ENCODE measurements at places on chromosomes 2 and 18. TPM values are rescaled to one million over a fixed set of nuclear protein-coding genes. Genes with fewer than 3 reads are reported as not detected.

GRCh38 chr2:233352141-233352842 is 2.0 kb upstream of the DGKD start:
- DNase-seq, result no peak

DNA sequence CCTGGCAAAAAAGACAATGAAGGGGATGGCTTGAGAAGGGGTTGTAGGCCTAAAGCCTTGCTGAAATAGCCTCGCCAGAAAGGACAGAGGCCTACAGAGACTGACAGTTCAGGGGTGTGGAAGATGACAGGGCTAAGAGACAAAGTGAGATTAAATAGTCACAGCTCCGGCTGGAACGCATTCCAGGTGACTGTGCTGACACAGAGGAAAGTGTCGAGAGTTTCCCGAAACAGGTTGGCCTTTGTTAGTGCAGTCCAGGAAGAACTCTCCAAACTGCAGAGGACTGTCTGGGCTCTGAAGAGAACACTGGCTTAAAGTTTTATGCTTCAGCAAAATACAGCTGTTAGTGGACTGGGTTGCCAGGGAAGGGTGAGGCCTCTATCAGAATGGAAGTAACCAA is 52.8 kb downstream of the METTL4 start:
- DNase-seq, result no peak

DNA sequence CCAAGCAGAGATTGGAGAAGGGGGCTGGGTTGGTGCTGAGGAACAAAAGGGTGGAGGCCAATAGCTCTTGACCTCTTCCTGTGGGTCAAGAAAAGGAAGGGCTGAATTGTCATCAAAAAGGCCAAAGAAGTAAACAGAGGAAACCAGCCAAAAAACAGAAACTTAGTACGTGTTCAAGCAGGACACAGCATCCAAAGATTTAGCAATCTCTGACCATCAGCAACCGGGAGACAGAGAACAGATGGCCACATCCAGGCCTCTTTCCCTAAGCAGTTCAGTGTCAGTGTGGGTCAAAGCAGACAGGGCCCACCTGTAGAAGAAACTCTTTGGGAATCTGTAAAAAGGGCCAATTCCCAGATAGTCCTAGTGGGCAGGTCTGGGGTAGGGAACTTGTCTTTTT is 2.9 kb downstream of the DNPEP start:
- DNase-seq, result no peak

GRCh38 chr2:103008586-103008985 is 246.8 kb downstream of the TMEM182 start:
- DNase-seq, result no peak

- DNase-seq, result no peak
Measured at GRCh38 chr18:26961839-26962238, 96.3 kb upstream of the AQP4 start.

- no peak for DNase-seq
Measured at GRCh38 chr2:108101481-108101880, 115.2 kb downstream of the SLC5A7 start.

DNA sequence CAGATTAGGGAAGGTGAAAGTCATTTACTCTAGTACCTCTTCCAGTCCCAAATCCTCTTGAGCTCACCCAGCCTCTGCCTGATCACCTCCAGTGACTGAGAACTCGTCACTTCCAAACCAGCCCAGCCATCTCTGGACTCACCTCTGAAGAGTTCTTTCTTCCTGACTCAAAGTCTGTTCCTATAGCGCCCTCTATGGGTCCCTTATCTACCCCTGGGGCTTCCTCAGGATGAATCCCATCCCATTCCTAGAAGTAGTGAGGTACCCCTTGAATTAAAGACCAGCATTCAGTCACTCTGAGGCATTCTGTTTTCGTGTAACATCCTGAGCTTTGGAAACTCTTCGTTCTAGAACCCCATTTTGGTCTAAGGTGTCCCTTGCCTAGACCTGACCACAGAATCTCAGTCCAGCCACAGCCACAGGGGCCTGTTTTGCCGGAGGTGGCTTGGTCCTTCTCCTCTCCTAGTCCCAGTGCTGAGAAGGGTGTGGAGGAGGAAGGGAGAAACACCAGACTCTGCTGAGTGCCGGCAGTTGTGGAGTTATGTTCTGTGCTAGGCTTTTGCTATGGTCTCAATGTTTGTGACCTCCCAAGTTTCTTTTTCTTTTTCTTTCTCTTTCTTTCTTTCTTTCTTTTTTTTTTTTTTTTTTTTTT is 32.7 kb downstream of the SIX3 start:
- DNase-seq, result no peak

GRCh38 chr2:225428360-225428759 is 28.9 kb downstream of the NYAP2 start:
- no peak for DNase-seq

DNA sequence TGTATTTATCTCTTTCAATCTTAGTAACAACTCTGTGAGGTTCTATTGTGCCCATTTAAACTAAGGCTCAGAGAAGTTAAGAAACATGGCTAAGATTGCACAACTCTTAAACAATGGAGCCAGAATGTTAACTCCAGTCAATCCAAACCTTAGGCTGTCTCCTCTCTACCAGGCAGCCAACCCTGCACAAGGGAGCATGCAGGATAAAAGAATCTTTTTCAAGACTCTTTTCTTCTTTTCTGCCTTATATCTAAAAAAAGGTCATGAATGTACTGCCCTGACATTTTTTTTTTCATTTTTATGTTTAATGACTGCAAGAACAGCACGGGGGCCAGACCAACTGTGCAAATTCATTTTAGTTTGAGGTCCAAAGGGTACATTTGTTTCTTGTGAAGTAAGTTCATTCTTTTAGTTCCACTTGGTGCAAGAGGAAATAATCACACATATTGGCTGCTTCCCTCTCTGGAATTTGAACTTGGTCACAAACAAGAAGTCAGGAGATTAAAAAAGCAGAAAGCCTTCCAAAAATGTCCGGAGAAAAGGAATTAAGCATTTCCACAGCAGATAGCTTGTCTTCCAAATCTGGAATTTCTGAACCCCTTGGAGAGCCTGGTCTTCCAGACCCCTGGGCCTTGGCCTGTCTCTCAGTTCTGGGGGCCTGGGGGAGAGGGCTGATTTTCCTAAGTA is 96.0 kb upstream of the RIOK3 start:
- DNase-seq, result no peak

- no peak for DNase-seq
Measured at GRCh38 chr2:162475661-162476060, 131.7 kb downstream of the GCA start.

GRCh38 chr18:45998244-45998643 is 31.1 kb upstream of the EPG5 start:
- DNase-seq, result no peak

DNA sequence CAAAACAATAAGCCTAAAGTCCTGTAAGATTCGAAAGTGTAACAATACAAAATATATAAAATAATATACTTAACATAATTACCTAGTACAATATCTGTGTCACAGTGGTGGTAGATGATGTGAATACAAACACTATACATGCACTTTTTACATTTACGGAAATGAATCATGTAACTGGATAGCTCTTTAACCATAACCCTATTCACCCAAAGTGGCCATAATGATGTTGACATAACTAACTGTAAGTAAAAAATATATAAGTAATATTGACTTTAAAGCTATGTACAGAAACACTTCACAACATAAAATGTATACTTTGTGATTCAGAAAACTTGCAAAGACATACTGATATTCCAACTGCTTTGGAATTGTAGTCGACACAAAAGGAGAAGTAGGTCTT is 616.9 kb upstream of the SLC8A1 start:
- DNase-seq, result no peak

DNA sequence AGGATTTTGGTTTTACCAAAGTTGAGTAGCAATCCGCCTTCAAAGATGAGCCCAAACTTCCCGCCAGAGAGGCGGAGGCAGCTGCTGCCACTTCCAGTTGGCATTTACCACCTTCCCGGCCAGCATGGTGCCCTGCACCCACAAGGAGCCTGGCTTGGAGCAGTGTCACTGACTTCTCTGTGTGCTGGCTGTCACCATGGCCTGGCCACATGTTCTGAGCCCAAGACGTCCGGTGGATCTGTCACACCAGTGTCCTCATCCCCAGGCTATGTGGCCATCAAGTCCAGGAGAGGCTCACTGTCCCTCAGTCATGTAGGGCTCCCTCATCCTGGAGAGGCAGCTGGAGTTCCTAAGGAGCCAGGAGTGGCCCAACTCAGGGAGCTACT is 100.6 kb downstream of the ACKR3 start:
- DNase-seq, result no peak

GRCh38 chr2:98828793-98829371 is 98.0 kb upstream of the MGAT4A start:
- DNase-seq, result no peak

DNA sequence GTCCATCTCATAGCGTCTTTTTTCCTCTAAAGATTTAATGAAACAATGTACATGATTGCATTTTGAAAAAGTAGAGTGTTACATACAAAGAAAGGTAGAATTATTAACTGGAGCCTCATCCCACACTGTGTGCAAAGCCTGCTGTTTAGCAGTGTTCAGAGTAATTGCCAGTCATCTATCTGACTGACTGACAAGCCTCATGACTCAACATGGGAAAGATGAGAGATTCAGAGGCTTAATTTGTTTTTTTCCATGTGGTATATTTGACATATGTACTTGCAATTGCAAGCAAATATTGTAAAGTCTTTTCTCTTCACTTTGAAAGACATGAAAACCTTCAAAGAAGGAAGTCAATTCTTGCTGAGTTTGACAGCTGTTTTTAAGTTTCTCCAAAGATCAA is 14.7 kb downstream of the PCARE start:
- no peak for DNase-seq

GRCh38 chr2:112075490-112076260 is 20.6 kb downstream of the TMEM87B start:
- no peak for DNase-seq

DNA sequence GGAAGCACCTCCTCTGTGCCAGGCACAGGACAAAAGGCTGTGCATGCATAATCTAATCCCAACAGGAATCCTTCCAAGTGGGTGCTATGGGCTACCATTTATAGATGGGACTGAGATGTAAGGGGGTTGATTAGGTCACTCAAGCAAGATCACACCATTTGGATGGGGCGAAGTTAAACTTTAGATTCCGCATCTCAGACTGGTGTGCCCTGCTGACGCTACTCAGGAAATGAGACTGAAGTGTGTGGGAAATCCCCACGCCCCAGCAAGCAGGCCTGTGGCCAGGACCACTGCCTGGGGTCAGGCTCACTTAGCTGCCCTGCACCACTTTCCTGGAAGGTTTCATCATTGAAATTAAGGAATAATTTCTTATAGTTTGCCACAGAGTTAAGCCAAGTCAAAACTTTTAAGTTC is 70.5 kb upstream of the PPP1CB start:
- DNase-seq, result no peak

DNA sequence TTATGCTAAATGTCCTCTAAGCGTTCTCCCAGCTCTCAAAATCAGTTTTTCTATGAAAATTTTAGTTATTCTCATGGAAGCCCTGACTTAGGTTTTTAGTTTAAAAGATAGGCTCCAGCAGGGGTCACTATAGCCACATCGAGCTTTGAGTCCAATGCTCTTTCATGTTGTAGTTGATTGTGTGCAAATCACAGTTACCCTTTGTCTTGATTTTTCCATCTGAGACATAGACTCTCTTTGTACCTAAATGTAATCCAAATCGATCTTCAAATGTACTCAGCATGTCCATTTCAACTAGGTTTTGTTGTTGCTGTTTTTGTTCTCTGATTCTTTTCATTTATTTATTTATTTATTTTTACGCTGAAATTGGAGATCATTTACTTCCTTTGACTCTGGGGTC is 26.4 kb upstream of the MSTN start:
- peak; percentile 61 for DNase-seq

GRCh38 chr2:36530983-36531354 is 67.0 kb downstream of the FEZ2 start:
- DNase-seq, result no peak

DNA sequence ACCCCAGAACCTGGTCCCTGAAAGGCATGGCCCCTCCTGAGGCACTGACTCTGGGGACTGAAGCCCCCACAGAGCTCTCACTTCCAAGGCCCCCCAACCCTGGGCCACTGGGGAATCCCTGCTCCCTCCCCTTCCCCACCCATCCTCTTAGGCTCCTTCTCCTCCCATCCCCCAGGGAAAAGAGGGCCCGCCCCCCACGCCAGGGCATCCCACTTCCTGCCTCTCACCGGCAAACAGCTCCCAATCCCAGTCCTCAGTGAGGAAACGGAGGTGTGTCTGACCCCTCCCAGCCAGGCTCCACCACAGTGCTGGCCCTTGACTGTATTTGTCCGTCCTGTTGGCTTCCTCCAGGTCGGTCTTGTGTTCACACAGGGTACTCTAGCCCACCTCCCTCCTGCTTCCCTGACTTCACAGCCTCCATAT is 35.0 kb upstream of the PTMA start:
- DNase-seq, result no peak

- DNase-seq, result no peak
Measured at GRCh38 chr2:153873052-153874048, 1.6 kb downstream of the GALNT13 start.

- DNase-seq, result no peak
Measured at GRCh38 chr18:49757513-49758262, 55.6 kb downstream of the ACAA2 start.

- no peak for DNase-seq
Measured at GRCh38 chr18:41906528-41907146, 48.4 kb upstream of the PIK3C3 start.

GRCh38 chr18:13366541-13366940 is 148.0 kb downstream of the LDLRAD4 start:
- no peak for DNase-seq

DNA sequence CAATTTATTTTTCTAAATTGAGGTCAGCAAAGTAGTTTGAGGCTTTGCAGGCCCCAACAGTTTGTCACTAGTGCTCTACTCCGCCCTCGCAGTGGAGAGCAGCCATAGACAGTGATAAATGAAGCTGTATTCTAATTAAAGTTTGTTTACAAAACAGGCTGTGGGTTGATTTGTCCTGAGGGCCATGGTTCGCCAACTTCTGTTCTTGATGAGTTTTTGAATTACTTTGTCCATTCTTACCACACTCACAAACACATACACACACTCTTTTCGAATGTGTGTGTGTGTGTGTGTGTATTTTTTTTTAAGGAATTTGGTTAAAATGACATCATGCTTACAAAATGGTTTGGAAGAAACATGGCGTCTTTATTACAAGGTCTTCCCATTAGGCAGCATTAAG is 68.6 kb downstream of the MTCL1 start:
- no peak for DNase-seq

DNA sequence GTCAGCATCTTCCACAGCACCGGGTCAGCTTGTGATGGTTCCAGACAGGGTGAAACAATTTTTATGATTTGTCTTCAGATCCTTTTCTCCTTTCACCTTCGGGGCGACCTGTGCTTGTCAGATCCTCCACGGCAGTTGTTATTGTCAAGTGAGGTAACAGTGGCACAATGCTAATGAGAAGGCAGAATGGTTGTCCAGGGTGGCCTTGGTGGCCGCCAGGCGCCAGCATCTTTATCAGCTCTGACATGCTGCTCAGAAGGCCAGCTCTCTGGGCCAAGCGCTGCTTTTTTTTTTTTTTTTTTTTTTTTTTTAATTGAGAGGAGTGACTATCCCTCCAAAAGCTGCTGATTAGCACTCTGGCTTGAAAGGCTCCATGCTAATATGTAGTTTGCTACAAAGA is 52.3 kb upstream of the MGAT5 start:
- DNase-seq, result no peak

GRCh38 chr18:76455003-76455676 is 39.9 kb downstream of the ZNF516 start:
- DNase-seq, result no peak

GALNT5 gene
- 0.58 TPM for polyA plus RNA-seq

SCN1A gene
- polyA plus RNA-seq, result 0.37 TPM

SCYGR4 gene
- not detected for polyA plus RNA-seq

CPSF3 gene
- 58.9 TPM for polyA plus RNA-seq

TLK1 gene
- polyA plus RNA-seq, result 59.6 TPM

HOXD3 gene
- polyA plus RNA-seq, result 26.4 TPM

LRRTM4 gene
- polyA plus RNA-seq, result 2.1 TPM

LIMS2 gene
- polyA plus RNA-seq, result 23.6 TPM

D2HGDH gene
- 38.2 TPM for polyA plus RNA-seq

ITPRIPL1 gene
- polyA plus RNA-seq, result 4.7 TPM

FECH gene
- polyA plus RNA-seq, result 39.6 TPM

Data from right renal pelvis (tissue), 4 donors.